ENCODE measurements at places on chromosomes 11 and 22.

DNA sequence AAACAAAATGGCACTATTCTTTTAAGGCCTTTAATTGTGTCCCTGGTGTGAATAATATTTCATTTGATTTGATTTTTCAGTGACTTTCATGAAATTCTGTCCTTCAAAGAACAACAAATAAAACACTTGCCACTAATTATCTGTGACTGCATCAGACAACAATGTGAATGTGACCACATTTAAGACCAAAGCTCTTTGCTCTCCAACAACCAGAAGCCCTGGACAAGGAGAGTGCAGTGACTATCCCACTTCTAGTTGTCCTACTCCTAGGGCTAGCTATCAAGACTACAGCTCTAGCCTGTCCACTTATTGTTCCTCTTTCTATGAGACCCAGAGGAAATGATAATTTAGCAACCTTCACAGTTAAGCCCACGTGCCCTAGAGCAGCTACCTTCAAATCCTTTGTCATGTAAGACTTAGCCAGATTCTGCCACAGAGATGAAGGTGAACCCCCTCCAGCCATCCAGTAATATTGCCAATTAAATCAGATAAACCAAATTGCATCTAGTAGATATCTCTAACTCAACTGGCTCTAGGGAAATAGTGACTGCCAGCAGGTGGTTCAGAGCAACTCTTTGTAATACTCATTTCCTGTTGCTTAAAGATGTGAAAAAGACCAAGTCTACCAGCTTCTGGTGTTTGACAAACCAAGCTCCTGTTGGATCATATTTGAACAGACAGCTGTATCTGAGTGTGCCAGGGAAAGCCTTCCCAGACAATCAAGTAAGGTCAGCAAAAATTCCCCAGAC, 142.6 kb upstream of the BLID start:
- no peak overlapping the region for H3K4me3 ChIP-seq
- no peak overlapping the region for H3K27ac ChIP-seq
- H3K27me3 ChIP-seq: no peaks in the 10 kb centered on the region
- no peak for DNase-seq

DNA sequence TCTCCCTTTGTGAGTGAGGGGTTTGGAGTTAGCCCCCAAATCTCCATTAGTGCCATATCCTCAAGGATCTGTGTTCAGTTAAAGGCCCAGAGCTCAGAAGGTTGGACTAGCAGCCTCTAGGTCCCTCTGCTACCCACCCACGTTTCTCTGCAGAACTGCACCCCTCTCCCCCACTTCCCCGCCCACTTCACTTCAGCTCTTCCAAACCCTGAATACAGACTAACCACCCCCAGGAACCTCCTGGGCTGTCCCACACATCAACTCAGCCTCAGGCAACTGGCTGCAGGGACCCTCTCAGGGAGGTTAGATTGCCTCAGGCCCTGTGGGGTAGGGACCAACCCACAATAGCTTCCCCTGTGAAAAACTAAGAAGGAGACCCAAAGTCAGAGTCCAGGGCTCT, 840 bp downstream of the VPREB3 start:
- H3K27ac ChIP-seq: no peak overlapping the region
- H3K27me3 ChIP-seq: no peaks in the 10 kb centered on the region
- no peak for DNase-seq
- H3K4me1 ChIP-seq: peaks cover 18% of the 10 kb centered on the region
- no peak overlapping the region for H3K4me3 ChIP-seq
- H3K36me3 ChIP-seq: no peaks in the 10 kb centered on the region

DNA sequence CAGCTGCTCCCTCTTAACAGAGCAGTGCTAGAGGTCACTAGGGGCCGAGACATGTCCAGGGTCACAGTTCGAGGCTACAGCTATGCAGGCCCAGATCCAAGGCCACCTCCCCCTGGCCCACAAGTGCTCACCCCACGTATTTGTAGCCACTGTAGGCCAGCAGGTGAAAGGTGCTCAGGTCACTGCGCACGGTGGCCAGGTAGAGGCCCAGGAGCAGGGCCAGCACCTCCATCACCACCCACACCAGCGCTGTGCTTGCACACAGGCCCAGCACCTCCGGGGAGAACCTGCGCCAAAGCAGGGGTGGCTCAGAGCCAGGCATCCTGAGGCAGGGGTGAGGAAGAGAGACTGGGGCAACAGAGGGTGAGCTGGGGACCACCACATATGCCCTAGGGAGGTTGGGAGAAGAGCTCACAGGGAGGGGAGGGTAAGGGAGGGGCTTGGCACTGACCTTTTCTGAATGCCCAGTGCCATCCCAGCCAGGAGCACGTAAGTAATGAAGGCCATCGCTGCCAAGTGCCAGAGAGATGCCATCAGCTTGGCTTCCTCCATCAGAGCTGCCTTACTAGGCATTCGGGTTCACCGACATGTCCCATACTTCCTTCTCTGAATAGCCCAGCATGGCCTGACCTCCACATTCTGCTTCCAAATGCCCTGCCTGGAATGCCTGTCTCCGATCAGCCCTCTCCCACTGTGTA, 3.5 kb downstream of the YIF1A start:
- peaks cover 2% of the 10 kb centered on the region for H3K27me3 ChIP-seq
- H3K4me1 ChIP-seq: peaks cover 45% of the 10 kb centered on the region
- H3K27ac ChIP-seq: no peak overlapping the region

GRCh38 chr11:117809236-117810055, 12.4 kb upstream of the DSCAML1 start:
- H3K36me3 ChIP-seq: no peaks in the 10 kb centered on the region
- peak; percentile 63 for DNase-seq
- no peak overlapping the region for H3K4me3 ChIP-seq
- H3K27me3 ChIP-seq: peaks cover 3% of the 10 kb centered on the region

- DNase-seq: peak; percentile 18
- H3K4me3 ChIP-seq: peak overlapping the region; percentile 84
- H3K36me3 ChIP-seq: no peaks in the 10 kb centered on the region
Measured at GRCh38 chr11:2302896-2303626, 1.2 kb downstream of the TSPAN32 start.

DNA sequence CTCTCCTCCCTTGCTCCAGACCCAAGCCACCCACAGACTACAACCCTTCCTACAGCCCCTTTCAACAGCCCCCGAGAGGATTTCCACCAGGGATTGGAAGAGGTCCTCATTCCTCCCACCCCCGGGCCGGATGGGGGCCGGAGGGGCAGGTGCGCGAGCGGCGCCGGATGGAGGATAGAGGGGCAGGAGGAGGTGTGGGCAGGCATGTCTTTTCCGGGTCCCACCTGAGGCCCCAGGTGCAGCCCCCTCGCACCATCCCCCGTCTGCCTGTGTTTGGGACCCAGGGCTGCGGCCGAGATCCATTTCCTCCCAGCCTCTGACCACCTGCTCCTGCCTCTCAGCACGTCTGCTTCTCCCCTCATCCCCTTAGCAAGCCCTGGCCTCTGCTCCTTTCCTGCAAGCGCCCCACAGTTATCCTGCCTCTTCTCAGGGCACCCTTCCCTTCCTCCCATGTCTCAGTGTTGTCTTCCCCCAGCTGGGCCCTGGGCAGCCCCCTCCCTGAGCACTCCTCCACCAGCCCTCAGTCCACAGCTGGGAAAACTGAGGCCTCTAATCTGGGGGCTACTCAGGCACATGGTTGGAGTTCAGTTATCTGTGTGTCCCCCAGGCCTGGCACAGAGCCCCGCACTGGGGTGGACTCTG, 19.3 kb upstream of the CBX7 start:
- DNase-seq: no peak
- H3K27ac ChIP-seq: no peak overlapping the region
- no peak overlapping the region for H3K4me3 ChIP-seq
- H3K4me1 ChIP-seq: peaks cover 40% of the 10 kb centered on the region
- no peaks in the 10 kb centered on the region for H3K36me3 ChIP-seq

- H3K27me3 ChIP-seq: no peaks in the 10 kb centered on the region
- no peak for DNase-seq
- no peak overlapping the region for H3K27ac ChIP-seq
- peaks cover 2% of the 10 kb centered on the region for H3K4me1 ChIP-seq
Measured at GRCh38 chr11:66242095-66242765, 26.2 kb upstream of the RAB1B start.

- DNase-seq: peak; percentile 51
- H3K27me3 ChIP-seq: no peaks in the 10 kb centered on the region
- peak overlapping the region; percentile 94 for H3K4me3 ChIP-seq
- peaks cover 9% of the 10 kb centered on the region for H3K36me3 ChIP-seq
Measured at GRCh38 chr22:40463017-40463631, 92.7 kb downstream of the SGSM3 start.

DNA sequence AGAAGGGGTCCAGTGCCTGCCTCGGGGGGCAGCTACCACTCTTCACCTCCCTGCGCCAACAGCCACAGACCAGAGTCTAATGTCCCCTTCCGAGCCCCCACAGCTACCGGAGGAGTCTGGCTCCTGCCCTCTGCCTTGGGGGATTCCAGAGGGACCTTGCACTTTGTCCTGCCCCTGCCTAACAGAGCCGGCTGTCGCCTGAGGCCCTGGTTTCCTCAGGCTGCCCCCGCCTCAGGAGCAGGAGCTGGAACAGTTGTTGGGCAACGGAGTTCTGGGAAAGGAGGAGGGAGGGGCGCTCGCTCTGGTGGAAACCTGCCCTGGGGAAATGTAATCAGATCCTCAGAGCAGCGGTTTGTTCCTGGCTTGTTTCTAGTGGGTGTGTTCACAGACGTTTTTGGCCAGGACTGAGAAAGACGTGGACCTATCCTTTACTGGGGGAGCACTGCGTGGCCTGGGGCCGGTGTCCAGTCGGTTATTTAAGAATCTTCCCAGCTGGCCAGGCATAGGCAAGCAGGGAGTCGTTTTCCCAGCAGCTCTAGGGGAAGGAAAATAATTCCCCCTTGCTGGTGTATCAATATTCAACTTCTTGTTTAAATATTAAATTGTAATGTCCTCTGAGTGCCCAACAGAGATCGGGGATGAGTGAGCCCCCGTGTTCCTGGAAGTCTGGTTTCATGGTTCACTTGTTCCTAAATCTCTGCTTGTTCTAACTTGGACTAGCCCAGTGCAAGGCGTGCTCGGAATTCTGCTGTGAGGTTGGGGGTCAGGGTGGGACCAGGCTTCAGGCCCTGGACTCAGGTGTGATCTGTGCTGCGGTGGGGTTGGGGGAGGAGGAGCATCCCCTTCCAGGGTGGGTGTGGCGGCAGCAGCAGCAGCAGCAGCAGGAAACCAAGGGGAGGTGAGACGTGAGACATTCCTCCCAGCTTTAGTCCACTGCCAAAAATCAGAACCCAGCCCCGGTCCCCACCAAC, 32.1 kb downstream of the A4GALT start:
- H3K27ac ChIP-seq: no peak overlapping the region
- no peaks in the 10 kb centered on the region for H3K36me3 ChIP-seq
- no peak overlapping the region for H3K4me3 ChIP-seq
- peaks cover 3% of the 10 kb centered on the region for H3K27me3 ChIP-seq

DNA sequence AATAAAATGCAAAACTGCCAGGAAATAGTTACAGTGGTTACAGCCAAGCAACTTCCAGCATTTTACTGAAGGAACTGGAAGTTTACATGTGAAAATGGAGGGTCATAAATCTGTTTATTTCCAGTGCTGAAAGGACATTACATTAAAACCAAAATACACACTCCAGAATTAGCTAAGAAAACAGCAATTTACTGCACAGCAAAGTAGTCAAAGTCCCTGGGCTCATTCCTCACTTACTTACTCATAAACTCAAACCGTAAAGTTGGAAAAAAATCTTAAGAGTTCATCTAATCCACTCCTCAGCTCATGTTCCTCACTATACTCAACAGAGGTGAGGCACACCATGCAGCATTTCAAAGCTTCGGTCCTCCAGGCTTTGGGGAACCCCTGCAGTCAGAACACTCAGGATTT, 17.4 kb downstream of the CTSC start:
- H3K27ac ChIP-seq: no peak overlapping the region
- no peaks in the 10 kb centered on the region for H3K27me3 ChIP-seq
- H3K36me3 ChIP-seq: peaks cover 64% of the 10 kb centered on the region
- peaks cover 27% of the 10 kb centered on the region for H3K4me1 ChIP-seq
- DNase-seq: no peak

DNA sequence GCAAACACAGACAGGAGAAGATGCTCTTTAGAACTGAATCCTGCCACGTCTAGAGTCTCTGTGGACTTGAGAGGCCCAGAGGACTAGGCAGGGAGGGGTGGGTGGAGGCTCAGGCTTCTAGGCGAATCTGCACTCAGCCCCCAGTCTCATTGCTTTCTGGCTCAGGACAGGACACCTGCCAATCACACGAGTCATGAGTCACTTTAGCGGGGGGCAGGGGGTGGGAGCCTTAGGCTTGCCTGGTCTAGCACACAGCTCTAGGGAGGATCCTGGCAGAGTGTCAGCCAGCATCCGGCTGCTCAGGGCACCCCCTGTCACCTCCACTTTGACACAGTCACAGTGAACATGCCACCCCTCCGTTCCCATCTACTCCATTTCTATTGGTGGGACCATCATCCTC, 167.7 kb downstream of the CEP164 start:
- peaks cover 22% of the 10 kb centered on the region for H3K27me3 ChIP-seq
- no peaks in the 10 kb centered on the region for H3K36me3 ChIP-seq
- H3K4me3 ChIP-seq: no peak overlapping the region
- no peak overlapping the region for H3K27ac ChIP-seq
- no peaks in the 10 kb centered on the region for H3K4me1 ChIP-seq

GRCh38 chr11:11620921-11621572, 758 bp downstream of the GALNT18 start:
- H3K36me3 ChIP-seq: no peaks in the 10 kb centered on the region
- H3K27me3 ChIP-seq: peaks cover 45% of the 10 kb centered on the region
- H3K4me1 ChIP-seq: peaks cover 9% of the 10 kb centered on the region
- H3K4me3 ChIP-seq: peak overlapping the region; percentile 80
- no peak overlapping the region for H3K27ac ChIP-seq

DNA sequence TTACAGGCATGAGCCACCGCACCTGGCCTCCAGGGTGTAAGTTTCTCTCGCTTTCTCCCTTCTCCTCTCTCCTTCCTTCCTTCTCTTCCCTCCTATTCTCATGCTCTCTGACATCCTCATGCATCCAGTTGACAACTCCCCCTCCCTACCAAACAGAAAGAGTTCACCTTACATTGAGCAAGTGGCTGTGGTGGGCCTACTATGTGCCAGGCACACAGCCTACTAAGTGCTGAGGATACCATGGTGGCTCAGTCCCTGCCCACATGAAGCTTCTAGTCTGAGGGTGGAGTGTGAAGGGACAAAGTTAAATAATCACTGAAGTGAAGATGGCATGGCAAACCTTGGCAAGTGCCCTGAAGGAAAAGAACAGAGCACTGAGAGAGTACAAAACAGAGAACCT, 9.6 kb upstream of the DAGLA start:
- no peak overlapping the region for H3K4me3 ChIP-seq
- DNase-seq: no peak
- H3K36me3 ChIP-seq: no peaks in the 10 kb centered on the region
- no peaks in the 10 kb centered on the region for H3K4me1 ChIP-seq

GRCh38 chr22:33426451-33426850, 368.3 kb upstream of the SYN3 start:
- H3K27ac ChIP-seq: no peak overlapping the region
- H3K27me3 ChIP-seq: no peaks in the 10 kb centered on the region
- H3K36me3 ChIP-seq: no peaks in the 10 kb centered on the region
- no peaks in the 10 kb centered on the region for H3K4me1 ChIP-seq
- no peak overlapping the region for H3K4me3 ChIP-seq

- H3K4me1 ChIP-seq: peaks cover 7% of the 10 kb centered on the region
- no peak overlapping the region for H3K27ac ChIP-seq
- H3K27me3 ChIP-seq: no peaks in the 10 kb centered on the region
- H3K4me3 ChIP-seq: no peak overlapping the region
Measured at GRCh38 chr22:49954991-49955580, 5.5 kb upstream of the PIM3 start.
